Ascending aorta (tissue), 2 donors: ENCODE measurements at places on chromosomes 11 and 22.

GRCh38 chr22:49976439-49977175, 16.0 kb downstream of the PIM3 start:
- DNase-seq = no peak
- no peak overlapping the region for H3K4me3 ChIP-seq
- peaks cover 5% of the 10 kb centered on the region for H3K4me1 ChIP-seq
- H3K27ac ChIP-seq = no peak overlapping the region

DNA sequence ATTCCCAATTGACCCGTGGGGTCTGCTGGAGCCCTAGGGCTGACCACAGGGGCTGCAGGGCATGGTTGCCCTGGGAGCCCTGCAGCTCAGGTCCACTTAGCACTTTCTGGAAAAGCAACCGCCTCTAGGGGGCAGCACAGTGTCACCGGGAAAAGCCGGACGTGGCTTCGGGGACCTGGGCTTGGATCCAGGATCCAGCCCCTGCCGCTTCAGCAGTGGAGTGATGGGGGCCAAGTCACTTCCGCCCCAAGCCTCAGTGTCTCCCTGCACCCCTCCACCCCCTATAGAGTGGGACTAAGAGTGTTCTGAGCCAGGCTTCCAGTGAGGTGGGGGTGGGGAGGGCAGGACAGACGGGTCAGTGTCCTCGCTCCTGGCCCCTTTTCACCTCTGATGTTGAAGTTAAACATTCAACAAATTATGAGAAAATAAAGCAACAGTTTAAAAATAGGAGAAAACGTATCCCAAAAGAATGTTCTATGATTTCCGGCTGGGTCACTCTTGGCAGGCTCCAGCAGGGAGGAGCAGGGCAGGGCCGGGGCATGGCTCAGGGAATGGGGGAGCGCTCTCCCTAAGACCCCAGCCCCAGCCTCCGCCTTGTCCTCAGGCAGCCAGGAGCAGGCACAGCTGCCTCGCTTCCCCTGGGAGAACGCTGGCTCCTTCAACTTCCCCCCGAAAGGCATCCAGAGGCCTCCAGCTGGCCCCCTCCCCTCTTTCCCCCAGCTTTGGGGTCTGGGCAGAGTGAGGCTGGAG, 96.5 kb upstream of the FGF3 start:
- no peaks in the 10 kb centered on the region for H3K36me3 ChIP-seq
- H3K27ac ChIP-seq = peak overlapping the region; percentile 98
- peak; percentile 95 for DNase-seq
- H3K4me1 ChIP-seq = peaks cover 32% of the 10 kb centered on the region
- H3K4me3 ChIP-seq = no peak overlapping the region

GRCh38 chr22:27671413-27671935, 130.1 kb downstream of the MN1 start:
- no peaks in the 10 kb centered on the region for H3K36me3 ChIP-seq
- H3K27me3 ChIP-seq = no peaks in the 10 kb centered on the region
- H3K4me3 ChIP-seq = no peak overlapping the region

DNA sequence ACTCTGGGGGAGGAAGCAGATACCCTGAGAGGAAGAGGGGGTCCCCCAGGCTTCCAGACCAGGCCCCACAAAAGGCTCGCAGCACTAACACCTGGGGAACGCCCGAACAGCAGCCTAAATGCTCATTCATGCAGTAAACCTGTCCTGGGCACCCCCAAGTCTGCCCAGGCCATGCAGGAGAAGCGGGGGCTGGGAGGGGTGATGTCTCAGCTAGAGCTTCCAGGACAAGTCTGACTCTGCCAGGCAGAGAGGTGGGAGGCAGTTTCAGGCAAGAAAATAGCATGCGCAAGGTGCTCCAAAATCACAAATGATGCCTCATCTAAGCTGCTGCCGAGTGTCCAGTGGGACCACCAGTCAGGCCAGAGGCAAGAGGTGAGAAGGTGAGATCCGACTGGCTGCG, 14.6 kb downstream of the CABP7 start:
- H3K36me3 ChIP-seq = peaks cover 54% of the 10 kb centered on the region
- DNase-seq = no peak
- H3K4me3 ChIP-seq = no peak overlapping the region
- H3K27ac ChIP-seq = no peak overlapping the region
- no peaks in the 10 kb centered on the region for H3K27me3 ChIP-seq
- H3K4me1 ChIP-seq = no peaks in the 10 kb centered on the region

GRCh38 chr11:112599856-112600533, 339.3 kb upstream of the PLET1 start:
- DNase-seq = no peak

- H3K4me3 ChIP-seq = no peak overlapping the region
- H3K36me3 ChIP-seq = no peaks in the 10 kb centered on the region
- H3K27ac ChIP-seq = no peak overlapping the region
- no peaks in the 10 kb centered on the region for H3K4me1 ChIP-seq
- no peaks in the 10 kb centered on the region for H3K27me3 ChIP-seq
Measured at GRCh38 chr11:82174610-82175009, 559.1 kb downstream of the FAM181B start.

DNA sequence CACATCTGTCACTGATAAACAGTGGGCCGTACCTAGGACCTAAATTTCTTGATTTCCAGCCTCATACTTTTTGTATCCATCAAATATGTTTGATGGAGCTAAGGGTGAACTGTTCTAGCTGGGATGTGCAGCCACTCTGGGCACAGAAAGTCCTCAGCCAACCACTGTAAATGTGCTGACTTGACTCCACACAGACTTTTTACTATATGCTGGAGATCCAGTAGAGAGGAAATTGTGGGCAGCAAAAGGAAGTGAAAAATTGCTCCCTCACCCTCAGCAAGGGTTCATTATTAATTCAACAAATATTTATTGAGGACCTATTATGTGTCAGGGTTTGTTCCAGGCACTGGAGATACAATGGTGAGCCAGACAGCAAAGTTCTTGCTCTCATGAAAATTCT, 54.2 kb upstream of the AMPD3 start:
- H3K4me1 ChIP-seq = no peaks in the 10 kb centered on the region
- no peaks in the 10 kb centered on the region for H3K27me3 ChIP-seq
- H3K27ac ChIP-seq = peak overlapping the region; percentile 31

DNA sequence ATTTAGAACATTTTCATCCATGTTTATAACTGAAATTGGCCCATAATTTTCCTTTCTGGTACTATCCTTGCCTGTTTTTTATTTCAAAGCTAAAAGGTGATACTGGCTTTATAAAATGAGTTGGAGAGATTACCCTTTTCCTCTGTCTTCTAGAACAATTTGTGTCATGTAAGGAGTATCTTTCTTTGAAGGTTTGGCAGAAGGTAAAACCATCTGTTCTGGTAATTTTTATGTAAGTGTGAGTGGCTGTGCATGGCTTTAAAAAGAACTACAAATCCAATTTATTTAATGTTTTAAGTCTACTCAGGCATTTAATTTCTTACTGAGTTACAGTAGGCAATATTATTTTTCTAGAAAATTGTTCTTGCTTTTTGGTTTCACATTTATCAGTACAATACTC, 7.7 kb upstream of the MRGPRD start:
- H3K4me3 ChIP-seq = no peak overlapping the region
- no peaks in the 10 kb centered on the region for H3K36me3 ChIP-seq
- no peaks in the 10 kb centered on the region for H3K27me3 ChIP-seq
- H3K4me1 ChIP-seq = no peaks in the 10 kb centered on the region
- H3K27ac ChIP-seq = no peak overlapping the region
- DNase-seq = no peak
